ENCODE measurements at places on chromosomes 5 and 9.

DNA sequence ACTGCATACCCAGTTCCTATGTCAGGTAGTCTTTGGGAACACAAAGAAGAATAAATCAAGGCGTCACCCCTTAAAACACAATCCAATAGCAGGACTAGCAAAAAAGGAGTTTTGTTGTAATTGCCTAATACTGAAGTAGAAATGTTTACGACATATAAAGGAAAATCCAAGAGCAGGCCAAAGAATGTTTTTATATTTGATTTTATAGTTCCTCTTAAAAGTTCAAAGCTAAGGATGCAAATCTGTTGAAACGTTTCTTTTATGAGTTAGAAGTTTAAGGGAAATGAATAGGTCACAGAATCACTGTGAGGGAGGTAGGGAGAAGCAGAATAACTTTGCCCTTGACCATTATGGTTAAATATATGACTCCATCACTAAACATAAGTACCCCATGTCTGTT is 136.1 kb downstream of the PAM start:
- no peak for DNase-seq

DNA sequence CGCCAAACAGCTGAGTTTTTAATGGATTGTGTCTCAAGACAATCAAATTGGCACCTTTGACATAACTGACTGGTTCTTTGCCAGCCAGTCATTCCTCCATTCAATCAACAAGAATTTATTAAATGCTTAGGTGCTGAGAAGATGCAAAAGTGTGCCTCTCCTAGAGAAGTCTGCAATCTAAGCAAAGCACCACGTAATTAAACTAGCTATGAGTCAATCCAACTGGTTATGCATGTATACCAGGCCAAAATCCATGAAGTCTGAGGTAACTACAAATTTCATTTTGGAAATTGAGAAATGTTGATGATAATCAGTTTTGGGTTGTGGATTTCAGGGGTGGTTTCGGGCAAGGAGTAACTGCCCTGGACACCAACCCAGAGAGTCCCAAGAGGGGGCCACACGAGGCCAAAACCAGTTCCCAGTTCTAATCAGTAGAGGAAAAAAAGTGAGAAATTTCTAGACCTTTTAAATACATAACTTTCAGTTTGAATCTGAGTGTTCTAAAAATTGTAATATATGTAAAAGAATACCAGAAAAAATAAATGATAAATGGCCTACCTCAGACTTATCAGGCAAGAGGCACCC is 92.6 kb downstream of the EFNA5 start:
- no peak for DNase-seq

GRCh38 chr9:105146677-105147076 is 97.8 kb upstream of the SLC44A1 start:
- no peak for DNase-seq

GRCh38 chr5:131250751-131251475 is 12.9 kb upstream of the CDC42SE2 start:
- DNase-seq, result no peak
